ENCODE measurements at places on chromosomes 13 and 19.

- no peak for DNase-seq
Observed at GRCh38 chr13:29310806-29311205, 284.7 kb downstream of the SLC7A1 start.

DNA sequence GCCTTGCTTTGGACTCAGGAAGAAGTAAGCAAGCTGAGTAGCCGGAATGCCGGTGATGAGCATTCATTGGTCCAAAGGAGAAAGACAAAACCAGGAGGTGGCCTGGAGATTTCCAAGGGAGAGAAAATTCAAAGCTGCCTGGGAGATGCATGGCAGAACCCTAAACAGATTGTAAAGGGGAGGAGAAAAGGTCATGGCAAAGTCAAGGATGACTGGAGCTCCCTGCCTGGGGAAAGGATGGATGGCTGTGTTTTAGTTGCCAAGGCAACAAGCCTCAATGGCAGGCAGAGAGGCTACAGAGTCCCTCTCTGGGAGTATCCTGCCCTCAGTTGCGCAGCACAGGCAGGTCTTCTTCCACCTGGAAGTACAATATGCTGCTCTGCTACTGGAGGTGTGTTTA is 134.0 kb downstream of the ENOX1 start:
- no peak for DNase-seq

GRCh38 chr13:56755181-56755935 is 385.4 kb upstream of the PRR20A start:
- DNase-seq, result no peak

DNA sequence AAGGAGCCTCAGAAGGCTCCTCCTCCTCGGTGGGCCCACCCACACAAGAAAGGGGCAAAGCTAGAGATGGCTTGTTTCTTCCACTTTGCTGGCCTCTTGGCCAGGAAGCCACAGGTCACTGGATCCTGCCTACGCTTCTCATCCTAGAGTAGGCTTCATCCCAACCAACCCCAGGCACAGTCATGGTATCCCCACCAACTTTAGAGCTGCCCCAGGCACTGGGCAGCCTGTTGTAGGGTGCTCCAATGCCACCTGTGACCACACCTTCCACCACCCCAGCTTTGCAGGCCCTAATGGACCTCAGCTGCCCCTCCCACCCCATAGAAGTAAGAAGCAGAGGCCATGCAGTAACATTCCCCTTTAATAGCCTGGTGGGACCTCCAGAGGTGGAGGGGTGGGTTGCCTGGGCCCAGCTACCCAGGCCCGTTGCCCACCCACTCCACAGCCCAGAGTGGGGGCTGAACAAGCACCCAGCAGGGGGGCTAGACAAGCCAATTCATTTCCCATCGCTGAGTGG is 522 bp upstream of the CHMP2A start:
- DNase-seq, result no peak

- DNase-seq, result no peak
Observed at GRCh38 chr13:91894316-91894715, 495.9 kb downstream of the GPC5 start.

- peak; percentile 85 for DNase-seq
Observed at GRCh38 chr19:48674921-48675824, 2.4 kb upstream of the NTN5 start.

GRCh38 chr13:93851236-93851635 is 624.6 kb downstream of the GPC6 start:
- no peak for DNase-seq

DNA sequence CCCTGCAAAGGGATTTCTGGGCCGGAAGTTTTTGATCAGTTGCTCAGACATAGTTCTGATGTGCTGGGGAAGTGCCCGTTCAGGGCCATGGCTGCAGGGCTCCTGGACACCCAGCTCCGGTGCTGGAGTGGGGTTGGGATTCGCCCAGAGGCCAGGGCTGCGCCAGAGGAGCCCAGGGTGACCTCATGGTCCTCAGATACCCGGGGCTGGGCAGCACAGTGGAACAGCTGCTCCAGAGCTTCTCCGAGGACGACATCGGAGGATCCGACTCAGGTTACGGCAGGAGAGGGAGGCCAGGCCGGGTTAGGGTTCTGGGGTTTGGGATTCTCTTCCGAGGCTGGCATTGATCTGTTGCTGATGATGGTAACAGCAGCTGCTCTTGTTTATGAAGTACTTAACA is 20.9 kb downstream of the CARM1 start:
- DNase-seq, result no peak

- no peak for DNase-seq
Observed at GRCh38 chr13:76798037-76798436, 88.2 kb downstream of the KCTD12 start.
